ENCODE measurements at places on chromosomes 7 and 10. TPM values are rescaled to one million over a fixed set of nuclear protein-coding genes. Genes with fewer than 3 reads are reported as not detected.
A peak's percentile ranks its signal among the peaks of the same experiment; 100 is the strongest.

DNA sequence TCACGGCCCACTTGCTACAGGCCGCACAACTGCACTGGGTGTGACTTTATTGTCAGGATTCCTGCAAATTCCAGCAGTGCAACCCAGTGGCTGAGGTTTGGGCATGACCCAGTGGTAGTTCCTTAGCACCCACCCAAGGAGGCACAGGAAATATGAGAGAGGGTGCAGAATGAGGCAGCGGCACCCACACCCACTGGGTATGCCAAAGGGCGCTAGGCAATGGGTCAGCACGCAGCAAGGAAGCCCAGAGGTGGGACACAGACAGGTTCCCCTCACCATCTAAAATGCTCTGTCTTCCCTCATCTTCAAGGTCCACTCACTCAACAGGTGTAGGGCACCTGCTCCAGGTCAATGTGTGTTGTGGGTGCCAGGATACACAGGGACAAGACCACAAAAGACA, 357.8 kb upstream of the MKI67 start:
- peaks cover 6% of the 10 kb centered on the region for H3K36me3 ChIP-seq
- DNase-seq: no peak
- no peaks in the 10 kb centered on the region for H3K27me3 ChIP-seq
- H3K4me1 ChIP-seq: no peaks in the 10 kb centered on the region
- H3K27ac ChIP-seq: no peak overlapping the region

DNA sequence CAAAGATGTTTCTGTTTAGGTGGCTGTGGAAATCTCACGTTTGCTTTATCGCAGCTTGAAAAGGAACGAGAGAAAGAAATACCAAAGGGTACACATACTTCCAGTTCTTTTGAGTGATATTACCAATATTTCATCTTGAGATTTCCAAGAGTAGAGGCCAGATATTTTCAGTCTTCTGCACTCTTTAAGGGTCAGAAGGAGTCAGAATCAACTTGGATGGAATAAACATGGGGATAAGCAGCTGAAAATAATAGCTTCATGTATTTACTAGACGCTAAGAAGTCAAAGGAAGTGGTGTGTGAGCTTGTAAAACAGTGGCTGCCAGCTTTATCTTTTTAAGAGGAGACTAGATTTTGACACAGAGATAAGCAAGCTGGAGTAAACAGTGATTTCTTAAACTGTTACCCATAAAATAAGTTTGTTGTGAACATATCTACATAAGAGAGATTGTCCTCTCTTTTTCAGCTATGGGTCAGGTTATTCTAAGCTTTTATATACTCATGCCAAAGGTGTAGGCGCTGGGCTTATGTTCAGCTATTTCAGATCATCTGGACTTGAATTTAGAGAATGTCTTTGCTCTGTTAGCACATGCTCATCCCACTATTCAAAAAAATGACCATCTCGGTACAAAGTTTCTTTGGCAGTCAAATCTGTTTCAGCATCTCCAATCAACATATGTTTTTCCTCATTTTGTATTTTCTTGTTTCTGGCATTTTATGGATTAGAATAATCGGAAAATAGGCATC, 170.8 kb upstream of the TCF7L2 start:
- no peaks in the 10 kb centered on the region for H3K27me3 ChIP-seq
- peaks cover 28% of the 10 kb centered on the region for H3K4me1 ChIP-seq
- H3K27ac ChIP-seq: no peak overlapping the region
- no peak for DNase-seq
- peaks cover 10% of the 10 kb centered on the region for H3K36me3 ChIP-seq

GRCh38 chr7:31160941-31161340, 108.8 kb downstream of the ADCYAP1R1 start:
- H3K4me1 ChIP-seq: no peaks in the 10 kb centered on the region
- no peaks in the 10 kb centered on the region for H3K36me3 ChIP-seq
- no peak overlapping the region for H3K27ac ChIP-seq

DNA sequence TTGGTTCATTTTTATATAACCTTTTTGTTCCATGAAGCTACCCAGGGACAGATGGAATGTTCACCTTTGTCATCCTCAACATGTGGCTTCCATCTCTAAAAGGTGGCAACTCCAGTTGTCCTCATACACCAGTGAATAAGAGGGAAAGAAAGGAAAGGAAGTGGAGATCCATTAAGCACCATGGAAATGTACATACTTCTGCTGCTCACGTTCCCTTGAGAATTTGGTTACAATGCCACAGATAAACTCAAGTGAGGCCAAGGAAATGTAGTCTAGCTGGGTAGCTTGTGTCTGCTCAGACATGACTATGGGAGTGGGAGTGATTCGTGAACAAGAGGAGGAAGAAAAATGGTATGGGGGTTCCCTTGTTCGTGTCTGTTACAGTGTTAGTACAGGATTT, 237.1 kb upstream of the FAM3C start:
- H3K4me3 ChIP-seq: no peak overlapping the region
- no peaks in the 10 kb centered on the region for H3K27me3 ChIP-seq
- no peak for DNase-seq
- H3K4me1 ChIP-seq: no peaks in the 10 kb centered on the region

GRCh38 chr10:60574388-60574787, 184.7 kb upstream of the ANK3 start:
- peaks cover 18% of the 10 kb centered on the region for H3K27me3 ChIP-seq
- H3K4me3 ChIP-seq: no peak overlapping the region
- H3K4me1 ChIP-seq: peaks cover 10% of the 10 kb centered on the region
- no peak for DNase-seq
- H3K36me3 ChIP-seq: no peaks in the 10 kb centered on the region

DNA sequence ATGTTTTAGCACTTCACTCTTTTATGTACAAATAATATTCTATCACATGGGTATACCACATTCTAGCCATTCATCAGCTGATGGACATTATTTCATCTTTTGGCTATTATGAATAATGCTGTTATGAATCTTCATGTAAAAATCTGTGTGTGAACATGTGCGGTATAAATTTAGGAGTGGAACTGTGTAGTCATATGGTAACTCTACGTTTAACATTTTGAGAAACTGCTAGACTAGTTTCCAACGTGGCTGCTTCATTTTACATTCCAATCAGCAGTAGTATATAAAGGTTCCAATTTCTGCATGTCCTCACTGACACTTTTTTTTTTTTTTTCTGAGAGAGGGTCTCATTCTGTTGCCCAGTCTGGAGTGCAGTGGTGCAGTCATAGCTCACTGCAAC, 8.3 kb downstream of the RAMP3 start:
- H3K36me3 ChIP-seq: no peaks in the 10 kb centered on the region
- H3K27me3 ChIP-seq: peaks cover 21% of the 10 kb centered on the region
- no peak overlapping the region for H3K27ac ChIP-seq
- DNase-seq: no peak
- H3K4me3 ChIP-seq: no peak overlapping the region
- H3K4me1 ChIP-seq: no peaks in the 10 kb centered on the region

GRCh38 chr7:13641714-13642113, 347.8 kb downstream of the ETV1 start:
- H3K36me3 ChIP-seq: no peaks in the 10 kb centered on the region
- no peak overlapping the region for H3K27ac ChIP-seq
- no peak overlapping the region for H3K4me3 ChIP-seq
- peaks cover 1% of the 10 kb centered on the region for H3K27me3 ChIP-seq
- H3K4me1 ChIP-seq: no peaks in the 10 kb centered on the region

DNA sequence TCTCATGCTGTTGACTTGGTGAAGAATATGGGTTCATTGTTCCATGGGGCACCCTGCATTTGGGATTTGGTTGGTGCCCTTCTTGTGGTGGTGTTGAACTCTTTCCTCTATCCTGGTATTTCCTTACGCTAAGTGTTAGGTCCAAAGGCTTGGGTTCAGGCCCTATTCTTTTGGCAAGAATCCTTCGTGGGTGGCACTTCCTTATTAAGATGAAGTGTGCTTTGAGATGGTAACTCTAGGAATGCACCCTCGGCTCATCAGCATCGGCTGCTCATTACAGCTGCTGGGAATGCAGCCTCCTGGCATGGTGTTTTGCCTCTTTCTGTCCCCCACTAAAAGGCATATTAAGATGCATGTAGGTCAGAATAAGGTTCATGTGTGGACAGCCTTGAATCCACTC, 380.7 kb downstream of the RPS24 start:
- H3K27ac ChIP-seq: no peak overlapping the region
- H3K27me3 ChIP-seq: peaks cover under 1% of the 10 kb centered on the region

GRCh38 chr7:98617051-98617959, at the start of gene NPTX2:
NPTX2 (plus strand) TSS chr7:98617285; CDS start chr7:98617462, 177 bp downstream.
- no peaks in the 10 kb centered on the region for H3K36me3 ChIP-seq
- H3K4me1 ChIP-seq: no peaks in the 10 kb centered on the region
- no peak for DNase-seq
- no peak within 1 kb of the TSS for H3K4me3 ChIP-seq
- H3K27me3 ChIP-seq: peaks cover 19% of the 10 kb centered on the region
- H3K27ac ChIP-seq: no peak within 1 kb of the TSS

DNA sequence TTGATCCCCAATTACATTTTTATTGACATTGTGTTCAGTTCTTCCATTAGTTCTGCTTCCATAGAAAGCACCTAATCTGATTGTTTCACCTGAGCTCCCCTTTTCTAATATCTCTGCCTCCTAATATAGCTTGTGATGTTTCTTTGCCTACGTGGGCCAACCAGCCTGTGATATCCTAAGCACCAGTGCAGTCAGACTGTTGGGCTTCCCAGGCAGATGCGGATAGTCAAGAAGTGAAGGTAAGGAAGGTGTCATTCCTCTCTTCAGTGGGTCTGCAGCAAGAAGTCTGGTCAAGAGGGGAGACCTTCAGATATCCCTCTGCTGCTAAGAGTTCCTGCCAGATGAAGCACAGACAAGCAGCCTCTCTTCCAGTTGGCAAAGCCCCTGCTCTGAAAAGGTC, 16.2 kb upstream of the DGKI start:
- H3K27me3 ChIP-seq: peaks cover 3% of the 10 kb centered on the region
- no peak overlapping the region for H3K27ac ChIP-seq
- H3K4me1 ChIP-seq: peaks cover 8% of the 10 kb centered on the region

DNA sequence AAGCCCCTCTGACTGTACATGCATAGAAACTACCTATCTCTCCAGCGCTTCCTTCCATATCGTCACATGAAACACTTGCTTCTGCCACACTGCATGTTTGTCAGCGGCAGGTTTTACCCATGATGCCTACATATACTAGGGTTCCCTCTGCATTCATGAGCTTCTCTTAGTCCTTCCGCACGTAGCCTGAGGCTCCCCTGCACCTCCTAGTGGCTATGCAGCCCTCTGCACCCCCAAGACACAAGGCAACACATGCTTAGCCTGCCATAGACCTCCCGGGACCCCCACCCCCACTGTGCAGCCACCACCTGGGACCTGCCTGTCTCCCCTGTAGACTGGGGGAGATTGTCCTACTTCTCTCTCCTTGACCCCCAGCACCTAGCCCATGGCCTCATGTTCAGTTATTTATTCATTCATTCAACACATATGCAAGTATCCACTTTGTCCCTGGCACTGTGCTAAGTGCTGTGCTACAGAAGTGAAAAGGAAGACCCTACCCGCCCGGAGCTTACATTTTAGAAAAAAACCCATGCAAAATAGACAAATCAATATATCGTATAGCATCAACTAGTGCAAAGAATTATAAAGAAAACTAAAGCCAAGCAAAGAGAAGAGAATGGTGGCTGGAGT, 23.5 kb downstream of the TMEM273 start:
- no peak for DNase-seq
- H3K27ac ChIP-seq: peak overlapping the region; percentile 77
- H3K4me1 ChIP-seq: peaks cover 37% of the 10 kb centered on the region
- no peak overlapping the region for H3K4me3 ChIP-seq

- no peak for DNase-seq
- no peaks in the 10 kb centered on the region for H3K27me3 ChIP-seq
- no peaks in the 10 kb centered on the region for H3K4me1 ChIP-seq
- H3K27ac ChIP-seq: no peak overlapping the region
- no peak overlapping the region for H3K4me3 ChIP-seq
- H3K36me3 ChIP-seq: peaks cover 38% of the 10 kb centered on the region
Measured at GRCh38 chr7:149277871-149278270, 15.9 kb downstream of the ZNF783 start.

GRCh38 chr10:62856021-62856420, 39.9 kb upstream of the EGR2 start:
- no peak overlapping the region for H3K4me3 ChIP-seq
- peaks cover 12% of the 10 kb centered on the region for H3K27me3 ChIP-seq
- no peaks in the 10 kb centered on the region for H3K4me1 ChIP-seq
- no peak for DNase-seq

DNA sequence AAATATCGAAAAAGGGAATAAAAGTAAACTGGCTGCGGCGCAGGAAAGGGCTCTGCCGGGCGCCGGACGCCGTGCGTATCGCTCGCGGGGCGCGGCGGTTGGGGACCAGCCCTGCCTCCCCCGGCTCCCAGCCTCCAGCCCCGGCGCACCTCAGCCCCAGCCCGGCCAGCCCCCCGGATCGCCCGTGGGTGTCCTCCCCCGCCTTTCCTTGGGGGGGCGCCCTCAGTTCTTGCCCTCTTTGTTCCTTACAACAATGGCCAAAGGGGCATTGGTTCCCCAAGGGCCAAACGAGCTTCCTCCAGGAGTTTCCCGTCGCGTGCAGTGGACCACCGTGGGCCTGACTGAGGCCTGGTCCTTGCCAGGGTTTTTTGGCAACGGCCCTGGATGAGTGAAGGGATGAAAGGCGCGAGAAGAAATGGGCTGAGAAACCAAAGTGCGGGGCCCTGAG, 1.2 kb downstream of the MACROH2A2 start:
- no peak for DNase-seq
- no peaks in the 10 kb centered on the region for H3K36me3 ChIP-seq
- no peak overlapping the region for H3K4me3 ChIP-seq
- peaks cover 35% of the 10 kb centered on the region for H3K27me3 ChIP-seq
- H3K4me1 ChIP-seq: peaks cover 6% of the 10 kb centered on the region

GRCh38 chr7:22660732-22661131, 66.3 kb upstream of the IL6 start:
- no peaks in the 10 kb centered on the region for H3K27me3 ChIP-seq
- no peak overlapping the region for H3K4me3 ChIP-seq

- no peak overlapping the region for H3K4me3 ChIP-seq
- H3K27ac ChIP-seq: no peak overlapping the region
- no peaks in the 10 kb centered on the region for H3K36me3 ChIP-seq
- H3K27me3 ChIP-seq: peaks cover 4% of the 10 kb centered on the region
Measured at GRCh38 chr7:1675036-1675671, 5.1 kb downstream of the ELFN1 start.

GRCh38 chr10:70584909-70585544, 17.5 kb downstream of the PRF1 start:
- no peaks in the 10 kb centered on the region for H3K36me3 ChIP-seq
- H3K4me3 ChIP-seq: no peak overlapping the region
- H3K4me1 ChIP-seq: no peaks in the 10 kb centered on the region
- H3K27ac ChIP-seq: no peak overlapping the region
- no peak for DNase-seq

- no peak overlapping the region for H3K4me3 ChIP-seq
- H3K27ac ChIP-seq: no peak overlapping the region
- peaks cover 53% of the 10 kb centered on the region for H3K4me1 ChIP-seq
- H3K36me3 ChIP-seq: peaks cover 6% of the 10 kb centered on the region
- no peak for DNase-seq
Measured at GRCh38 chr10:110962443-110962842, 43.0 kb downstream of the SHOC2 start.

Gene NIPSNAP2
- total RNA-seq: 30.9 TPM

Gene EXOC6
- total RNA-seq: 6.3 TPM

Gene GLCCI1
- 15.3 TPM for total RNA-seq

Gene CLDN3
- total RNA-seq: not detected

Gene FAM237B
- not detected for total RNA-seq

Gene VENTX
- not detected for total RNA-seq

Gene PRKG1
- 10.6 TPM for total RNA-seq

Gene SPDYE8
- not detected for total RNA-seq

Gene NEUROG3
- not detected for total RNA-seq

Gene CTTNBP2
- not detected for total RNA-seq

Gene DTX2
- total RNA-seq: 15.4 TPM

Gene HECTD2
- total RNA-seq: 5.1 TPM

Gene SFRP4
- not detected for total RNA-seq

Gene PNLIPRP3
- not detected for total RNA-seq

Gene NPFFR1
- not detected for total RNA-seq

Gene SPACDR
- total RNA-seq: 1.6 TPM

Gene KLF14
- total RNA-seq: not detected

Gene RALA
- total RNA-seq: 41.4 TPM

Gene GPR26
- not detected for total RNA-seq

Gene CFAP43
- not detected for total RNA-seq

Gene KMT2E
- 39.7 TPM for total RNA-seq
